ENCODE measurements at places on chromosomes 2 and 18.

GRCh38 chr18:42510540-42510939 lies 555.5 kb downstream of the PIK3C3 start:
- DNase-seq: no peak

DNA sequence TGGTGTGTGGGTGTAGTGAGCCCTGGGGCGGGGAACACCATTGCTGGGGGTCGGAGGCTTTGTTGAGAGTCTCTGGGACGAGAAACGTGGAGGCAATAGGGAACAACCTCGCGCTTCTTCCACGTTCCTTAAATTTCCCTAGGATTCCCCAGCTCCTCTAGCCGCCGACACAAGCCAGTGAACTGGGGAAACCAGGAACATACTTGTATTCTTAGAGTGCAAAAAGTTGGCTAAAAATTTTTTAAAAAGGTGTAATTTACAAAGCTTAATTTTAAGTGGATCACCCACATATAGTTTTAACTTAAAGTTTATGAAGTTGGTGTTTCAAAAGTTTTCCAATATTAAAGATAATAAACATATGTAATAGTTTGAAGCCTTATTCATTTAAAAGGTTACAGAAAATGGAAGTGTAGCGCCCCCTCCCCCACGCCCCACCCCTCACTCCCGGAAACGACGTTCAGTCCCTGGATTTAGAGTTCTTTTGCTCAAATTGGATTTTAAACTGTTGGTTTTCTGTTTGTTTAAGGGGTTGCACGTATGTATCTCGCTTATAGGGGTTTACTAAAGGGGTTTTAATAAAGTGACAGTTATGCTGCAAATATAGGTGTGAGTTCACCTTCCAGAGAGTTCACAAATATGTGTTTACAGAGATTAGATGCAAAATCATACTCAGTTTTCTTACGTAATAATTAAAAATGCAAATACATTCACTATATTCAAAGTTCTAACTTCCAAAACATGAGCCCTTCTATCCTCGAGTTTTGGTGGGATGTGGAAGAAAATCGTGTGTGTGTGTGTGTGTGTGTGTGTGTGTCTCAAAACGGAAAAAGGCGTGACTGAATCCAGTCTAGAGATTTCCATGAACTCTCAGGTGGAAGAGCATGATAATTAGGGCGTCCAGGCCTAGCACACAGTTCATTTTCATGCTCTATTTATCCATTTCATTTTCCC lies 872 bp downstream of the DSG2 start:
- no peak for DNase-seq

GRCh38 chr2:18516112-18516511 lies 44.3 kb downstream of the RDH14 start:
- peak; percentile 83 for DNase-seq

DNA sequence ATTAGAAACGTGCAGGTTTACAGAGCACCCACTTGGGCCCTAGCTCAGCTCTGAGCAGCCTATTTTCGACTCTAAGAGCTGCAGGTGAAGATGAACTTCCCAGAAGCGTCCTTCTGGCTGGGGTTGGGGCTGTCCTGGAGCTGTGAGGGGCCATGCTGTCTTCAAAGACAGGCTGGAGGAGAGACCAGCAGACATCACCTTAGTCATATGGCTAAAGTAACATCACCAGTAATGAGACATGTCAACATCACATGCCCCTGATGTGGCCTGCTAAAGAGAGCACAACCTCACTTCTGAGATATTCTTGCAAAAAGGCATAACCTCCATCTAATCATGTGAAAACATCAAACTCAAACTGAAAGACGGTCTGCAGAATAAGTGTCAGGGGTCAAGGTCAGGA lies 87.2 kb upstream of the ZNF532 start:
- no peak for DNase-seq

DNA sequence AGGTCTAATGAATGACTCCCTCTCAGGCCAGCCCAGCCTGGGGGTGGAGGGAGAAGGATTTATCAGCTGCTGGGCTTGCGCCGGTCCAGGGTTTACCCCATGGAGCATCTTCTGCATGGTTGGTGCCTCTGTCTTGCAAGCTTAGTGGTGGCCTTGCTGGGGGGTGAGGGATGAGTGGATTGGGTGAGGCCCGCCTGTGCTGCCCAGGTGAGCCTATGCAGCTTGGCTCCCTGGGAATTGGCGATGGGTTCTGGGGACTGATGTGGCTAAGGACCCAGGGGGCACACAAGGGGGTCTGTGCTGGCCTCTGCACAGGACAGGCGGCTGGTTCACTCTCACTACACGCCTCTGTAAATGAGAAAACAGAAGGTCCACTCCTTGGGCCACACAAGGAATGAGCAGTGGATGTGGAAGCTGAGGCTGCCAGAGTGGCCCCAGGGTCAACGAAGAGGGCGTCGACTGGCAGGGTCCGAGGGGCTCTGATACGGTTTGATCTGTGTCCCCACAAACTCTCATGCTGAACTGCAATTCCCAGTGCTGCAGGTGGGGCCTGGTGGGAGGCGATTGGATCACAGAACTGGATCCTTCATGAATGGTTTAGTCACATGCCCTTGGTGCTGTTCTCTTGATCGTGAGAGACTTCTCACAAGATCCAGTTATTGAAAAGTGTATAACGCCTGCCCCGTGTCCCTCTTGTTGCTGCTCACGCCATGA lies 151.6 kb upstream of the HDAC4 start:
- no peak for DNase-seq

DNA sequence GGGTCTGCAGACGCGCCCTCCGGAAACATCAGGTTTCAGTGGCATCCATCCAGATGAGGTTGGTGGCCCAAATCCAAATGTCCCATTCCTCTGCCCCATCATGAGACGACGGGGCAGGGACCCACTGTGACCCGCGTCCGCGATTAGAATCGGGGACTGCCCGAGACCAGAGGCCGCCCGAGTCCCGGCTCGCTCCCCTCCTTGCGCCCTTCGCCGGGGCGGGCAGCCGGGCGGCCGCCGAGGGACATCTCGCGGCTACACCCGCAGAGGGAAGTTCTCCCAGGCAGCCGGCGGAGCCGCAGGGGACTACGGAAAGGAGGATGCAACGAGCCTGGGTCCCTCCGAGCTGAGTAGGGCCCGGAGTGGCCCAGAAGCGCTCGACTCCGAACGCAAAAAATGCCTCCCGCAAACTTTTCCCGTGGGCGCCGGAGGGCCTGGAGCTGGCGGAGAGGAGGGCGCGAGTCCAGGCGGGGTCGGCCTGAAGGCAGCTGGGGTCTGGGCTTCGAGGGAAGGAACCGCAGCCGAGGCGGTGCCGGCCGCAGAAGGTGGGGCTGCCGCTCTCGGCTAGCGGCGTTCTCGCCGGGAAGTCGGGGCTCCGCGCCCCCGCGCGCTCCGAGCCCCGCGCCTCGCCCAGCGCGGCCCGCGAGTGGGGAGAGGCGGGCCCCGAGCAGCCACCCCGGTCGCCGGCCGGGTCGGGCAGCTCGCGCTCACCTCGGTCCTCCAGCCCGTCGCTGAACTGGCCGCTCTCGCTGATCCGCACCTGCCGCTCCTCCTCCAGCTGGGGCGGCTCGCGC lies 580 bp downstream of the TMEM163 start:
- DNase-seq: no peak

DNA sequence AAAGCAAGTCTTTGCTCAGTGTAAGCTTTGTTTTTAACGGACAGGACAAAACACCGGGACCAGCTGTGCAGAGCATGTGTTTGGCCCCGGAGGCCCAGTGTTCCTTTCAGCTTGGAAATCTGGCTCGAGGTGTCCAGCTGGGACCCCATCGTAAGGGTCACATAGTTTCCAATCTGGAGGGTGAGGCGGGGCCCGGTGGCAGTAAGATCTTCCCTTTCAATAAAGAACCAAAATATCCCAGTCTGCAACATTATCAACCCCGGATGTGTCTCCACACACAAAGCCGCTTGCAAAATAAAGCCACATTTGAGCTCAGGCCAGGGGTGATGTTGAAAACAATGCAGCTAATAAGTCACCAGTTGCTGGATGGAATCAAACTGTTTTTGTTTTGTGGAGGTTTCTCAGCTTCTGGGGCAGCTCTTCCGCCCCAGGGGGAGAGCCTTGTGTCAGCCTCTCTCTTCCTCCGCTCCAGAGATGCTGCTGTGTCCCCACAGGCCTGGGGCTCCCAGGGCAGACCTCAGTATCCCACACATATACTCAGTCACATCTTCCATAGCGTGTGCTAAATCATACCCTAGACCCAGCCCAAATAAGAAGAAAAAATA lies 138.6 kb upstream of the GLI2 start:
- DNase-seq: peak; percentile 36

DNA sequence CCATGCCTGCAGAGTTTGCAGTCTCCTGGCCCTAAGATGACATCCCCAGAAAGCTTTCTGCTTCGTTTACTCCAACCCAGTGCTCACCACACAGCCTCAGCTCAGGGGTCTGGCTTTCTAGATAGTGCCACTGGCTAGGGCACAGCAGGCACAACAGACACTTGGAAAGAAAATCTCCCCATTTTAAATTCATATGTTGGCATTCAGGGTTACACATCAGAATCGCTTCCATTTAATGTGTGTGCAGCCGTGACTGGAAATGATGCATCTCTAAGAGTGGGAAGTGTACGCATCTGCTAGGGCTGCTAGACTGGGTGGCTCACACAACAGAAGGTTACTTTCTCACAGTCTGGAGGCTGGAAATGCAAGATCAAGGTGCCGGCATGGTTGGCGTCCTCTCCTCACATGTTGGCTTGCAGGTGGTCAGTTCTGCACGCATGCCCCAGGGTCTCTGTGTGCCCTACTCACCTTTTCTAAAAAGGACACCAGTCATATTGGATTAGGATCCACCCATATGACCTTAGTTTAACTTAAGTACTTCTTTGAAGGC lies 329.4 kb upstream of the RAB12 start:
- DNase-seq: no peak

DNA sequence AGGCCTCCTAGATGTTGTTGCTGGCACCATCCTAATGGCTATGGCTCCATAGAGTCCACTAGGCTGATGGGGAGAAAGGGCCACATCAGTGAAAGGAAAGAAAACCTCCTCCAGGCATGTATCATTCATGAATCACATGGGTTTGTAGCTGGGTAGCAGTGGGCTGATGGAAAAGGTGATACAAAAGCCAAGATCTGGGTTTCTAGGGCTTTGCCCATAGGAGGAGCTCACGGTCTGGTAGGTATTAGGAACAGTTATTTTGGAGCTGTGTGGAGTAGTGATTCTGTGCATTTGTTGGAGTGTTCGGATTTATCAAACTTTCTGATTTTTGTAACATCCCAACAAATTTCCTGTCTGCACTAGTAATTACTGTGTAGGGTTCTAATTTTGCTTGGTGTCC lies 259.2 kb downstream of the SLC4A3 start:
- no peak for DNase-seq

DNA sequence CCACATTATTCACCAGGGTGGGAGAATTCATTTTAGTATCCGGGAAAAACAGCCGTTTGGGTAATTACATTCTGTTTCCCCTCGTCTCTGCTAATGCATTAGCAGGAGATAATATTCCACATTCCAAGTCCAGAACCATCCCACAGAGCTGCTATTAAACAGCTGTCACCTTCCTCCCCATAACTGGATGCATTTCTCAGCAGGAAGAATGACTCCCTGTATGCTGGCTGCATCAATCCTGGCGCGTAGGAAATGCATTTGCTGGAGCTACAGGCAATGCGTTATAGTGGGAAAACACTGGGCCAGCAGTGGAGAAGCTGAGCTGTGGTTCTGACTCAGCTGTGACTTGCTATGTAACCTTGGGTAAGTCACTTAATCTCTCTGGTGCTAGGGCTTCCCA lies 246.0 kb downstream of the CLIP4 start:
- DNase-seq: no peak

DNA sequence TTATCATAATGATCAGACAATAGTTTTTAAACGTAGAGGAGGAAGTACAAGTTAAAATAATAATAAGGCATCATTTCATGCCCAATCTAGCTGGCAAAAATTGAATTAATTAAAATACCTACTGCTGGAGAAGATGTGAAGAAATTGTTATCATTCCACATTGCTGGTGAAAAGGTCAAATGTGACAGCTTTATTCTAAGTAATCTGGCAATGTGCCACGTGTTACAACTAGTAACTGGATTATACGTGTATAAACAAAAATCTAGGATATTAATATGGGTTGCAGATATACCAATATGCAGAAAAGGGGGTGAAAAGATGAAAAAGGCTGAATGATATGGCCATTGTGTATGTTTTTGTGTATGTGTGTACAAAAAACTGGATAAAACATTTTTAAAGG lies 32.4 kb downstream of the SMAD2 start:
- DNase-seq: no peak

- no peak for DNase-seq
Observed at GRCh38 chr2:132256251-132256902, 94.6 kb upstream of the ANKRD30BL start.

GRCh38 chr2:116442418-116442817 lies 1372.1 kb upstream of the DDX18 start:
- no peak for DNase-seq

DNA sequence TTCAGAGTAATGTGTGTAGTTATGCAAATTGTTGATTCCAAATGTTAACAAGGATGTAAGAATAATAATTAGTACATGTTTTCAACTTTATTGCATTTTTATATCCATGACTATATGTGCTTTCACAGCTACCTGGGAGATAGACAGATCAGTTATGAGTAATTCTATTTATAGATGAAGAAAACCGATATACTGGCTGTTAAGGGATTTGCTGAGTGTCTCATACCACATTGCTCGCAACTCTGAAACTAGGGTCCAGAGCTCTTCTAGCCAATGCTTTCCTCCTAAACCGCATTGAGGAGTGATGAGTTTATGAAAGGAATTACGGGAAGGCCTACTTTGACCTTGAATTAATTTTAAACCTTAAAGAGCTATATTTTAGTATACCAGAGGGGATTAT lies 202.3 kb downstream of the MYO3B start:
- no peak for DNase-seq

DNA sequence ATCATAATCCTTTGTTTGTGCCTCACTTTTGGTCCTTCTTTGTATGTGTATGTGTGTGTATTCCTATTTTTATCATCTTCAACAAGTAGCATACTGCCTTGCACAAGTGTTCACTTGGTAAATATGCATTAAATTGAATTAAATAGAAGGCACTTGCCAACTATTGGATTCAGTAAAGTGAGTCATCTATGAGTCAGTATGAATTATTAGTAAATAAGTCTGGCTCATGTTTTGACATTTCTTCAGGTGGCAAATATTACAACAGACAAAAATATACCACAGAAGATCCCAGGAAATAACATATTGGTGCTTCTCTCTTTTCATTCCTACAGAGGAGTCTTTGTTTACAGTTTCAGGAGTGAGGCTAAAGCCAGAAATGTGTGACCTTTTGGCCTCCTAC lies 84.1 kb downstream of the CDK15 start:
- no peak for DNase-seq

DNA sequence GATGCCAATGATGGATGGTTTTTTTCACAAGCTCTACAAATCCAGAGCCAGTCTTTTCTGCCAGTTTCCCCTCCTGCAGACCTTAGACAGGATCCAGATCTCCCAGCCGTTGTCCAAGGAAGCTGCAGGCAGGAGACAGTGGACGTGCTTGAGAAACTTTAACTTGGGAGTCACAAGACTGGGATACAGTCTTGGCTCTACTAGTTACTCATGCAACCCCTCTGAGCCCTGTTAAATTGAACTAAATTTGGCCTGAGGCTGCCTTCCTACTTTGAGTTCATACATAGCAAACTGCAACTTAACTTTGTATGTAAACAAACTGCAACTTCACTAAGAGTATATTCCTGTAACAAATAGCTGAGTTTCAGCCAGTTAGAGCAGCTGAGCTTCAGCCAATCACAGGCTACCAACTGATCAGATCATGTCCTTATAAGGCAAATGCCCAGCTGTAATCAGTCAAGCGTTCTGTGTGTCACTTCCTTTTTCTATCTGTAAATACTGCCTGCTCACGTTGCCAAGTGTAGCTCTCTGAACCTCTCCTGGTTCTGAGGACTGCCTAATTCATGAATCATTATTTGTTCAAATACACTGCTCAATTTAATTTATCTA lies 140.9 kb downstream of the CAPN13 start:
- DNase-seq: peak; percentile 97

- peak; percentile 20 for DNase-seq
Observed at GRCh38 chr2:55163941-55164390, 68.1 kb downstream of the CLHC1 start.
